ENCODE measurements at places on chromosomes 2 and 18.

DNA sequence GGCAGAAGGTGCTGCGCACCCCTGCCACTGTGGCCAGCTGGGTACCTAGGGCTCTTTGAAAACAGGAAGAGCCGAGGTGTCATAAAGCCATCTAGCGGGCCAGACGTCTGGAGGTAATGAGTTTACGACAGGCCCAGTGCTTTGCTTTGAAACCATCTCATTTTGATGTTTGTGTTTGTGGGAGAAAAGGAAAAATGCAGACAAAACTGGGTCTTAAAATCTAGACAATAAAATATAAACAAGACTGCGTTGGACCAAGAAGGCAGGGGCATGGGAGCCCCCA lies 3.2 kb downstream of the HOXD9 start:
- no peak for DNase-seq

DNA sequence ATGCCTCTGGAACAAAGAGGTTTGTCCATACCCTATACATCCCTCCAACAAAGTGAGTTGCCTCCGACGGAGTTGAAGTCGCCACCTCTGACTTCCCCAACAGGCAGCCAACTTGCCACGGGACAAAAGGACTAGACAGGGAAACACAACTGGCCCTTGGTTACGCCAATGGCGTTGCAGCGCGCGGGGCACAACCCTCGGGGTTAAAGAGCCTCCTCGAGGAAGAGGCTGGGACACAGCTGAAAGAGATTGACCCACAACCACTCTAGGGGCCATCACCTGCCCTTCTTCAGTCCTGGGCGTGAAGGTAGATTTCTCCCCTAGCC lies 545 bp downstream of the GTF3C2 start:
- DNase-seq: peak; percentile 52

DNA sequence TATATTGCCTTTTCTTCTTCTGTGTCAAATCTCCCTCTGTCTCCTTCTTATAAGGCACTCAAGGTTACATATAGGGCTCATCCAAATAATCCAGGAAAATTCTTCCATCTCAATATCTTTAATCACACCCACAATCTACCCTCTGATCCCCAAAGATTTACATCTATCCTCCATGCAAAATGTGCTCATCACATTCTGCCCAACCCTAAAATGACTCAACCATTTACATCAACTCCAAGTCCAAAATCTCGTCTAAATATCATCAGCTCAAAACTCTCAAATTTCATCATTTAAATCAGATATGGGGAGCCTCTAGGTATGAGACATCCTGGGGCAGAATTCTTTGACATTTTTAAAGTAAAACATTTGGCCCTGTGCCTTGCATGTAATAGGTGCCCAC lies 1349.8 kb downstream of the SUCLG1 start:
- DNase-seq: no peak

DNA sequence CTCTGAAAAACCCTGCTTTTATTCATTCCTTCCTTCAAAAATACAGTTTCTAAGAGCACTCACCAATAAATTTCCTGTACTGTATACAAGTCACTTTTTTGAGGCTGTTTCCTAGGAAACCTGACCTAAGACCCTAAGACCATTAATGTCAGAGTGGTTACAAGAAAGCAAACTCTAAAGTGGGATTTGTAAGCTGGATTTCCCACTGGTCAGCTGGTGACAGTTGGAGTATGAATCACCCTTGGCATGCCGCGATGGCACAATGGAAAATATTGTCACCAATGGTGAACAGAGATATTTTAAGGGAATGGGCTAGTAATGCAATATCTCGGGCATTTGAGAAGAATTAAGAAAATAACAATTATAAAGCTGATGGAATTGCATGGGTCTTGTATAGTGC lies 101.9 kb downstream of the COL3A1 start:
- peak; percentile 59 for DNase-seq

GRCh38 chr2:182615036-182615435 lies 101.0 kb upstream of the DNAJC10 start:
- DNase-seq: no peak

GRCh38 chr2:214830794-214831346 lies 21.4 kb upstream of the BARD1 start:
- no peak for DNase-seq

DNA sequence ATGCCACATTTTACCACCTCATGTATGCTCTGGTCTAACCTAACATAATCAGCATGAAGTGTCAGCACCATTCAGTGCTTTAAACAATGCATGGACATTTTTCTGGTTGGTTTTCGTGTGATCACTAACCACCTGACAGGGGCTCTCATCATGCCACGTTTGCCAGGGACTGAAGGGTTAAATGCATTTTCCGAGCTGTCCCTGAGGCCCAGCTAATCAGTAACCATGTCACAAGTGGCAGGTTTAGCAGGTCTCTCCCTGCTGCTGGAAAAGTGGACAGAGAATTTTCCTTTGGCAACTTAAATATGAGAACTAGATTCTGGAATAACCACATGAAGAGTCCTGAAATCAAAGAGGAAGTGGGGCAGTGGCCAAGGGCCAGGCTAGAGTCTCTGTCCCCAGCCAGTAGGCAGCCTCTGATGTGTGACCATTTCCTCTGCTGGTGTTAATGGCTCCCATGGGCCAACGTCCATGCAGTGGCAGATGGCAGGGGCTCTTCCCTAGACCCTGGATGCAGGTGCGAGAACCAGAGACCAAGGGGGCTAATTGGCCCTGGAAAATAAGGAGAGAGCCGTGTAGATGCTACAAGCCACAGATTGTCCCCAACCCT lies 69.5 kb downstream of the TPGS2 start:
- no peak for DNase-seq

GRCh38 chr2:122061206-122061605 lies 305.8 kb downstream of the TSN start:
- no peak for DNase-seq

DNA sequence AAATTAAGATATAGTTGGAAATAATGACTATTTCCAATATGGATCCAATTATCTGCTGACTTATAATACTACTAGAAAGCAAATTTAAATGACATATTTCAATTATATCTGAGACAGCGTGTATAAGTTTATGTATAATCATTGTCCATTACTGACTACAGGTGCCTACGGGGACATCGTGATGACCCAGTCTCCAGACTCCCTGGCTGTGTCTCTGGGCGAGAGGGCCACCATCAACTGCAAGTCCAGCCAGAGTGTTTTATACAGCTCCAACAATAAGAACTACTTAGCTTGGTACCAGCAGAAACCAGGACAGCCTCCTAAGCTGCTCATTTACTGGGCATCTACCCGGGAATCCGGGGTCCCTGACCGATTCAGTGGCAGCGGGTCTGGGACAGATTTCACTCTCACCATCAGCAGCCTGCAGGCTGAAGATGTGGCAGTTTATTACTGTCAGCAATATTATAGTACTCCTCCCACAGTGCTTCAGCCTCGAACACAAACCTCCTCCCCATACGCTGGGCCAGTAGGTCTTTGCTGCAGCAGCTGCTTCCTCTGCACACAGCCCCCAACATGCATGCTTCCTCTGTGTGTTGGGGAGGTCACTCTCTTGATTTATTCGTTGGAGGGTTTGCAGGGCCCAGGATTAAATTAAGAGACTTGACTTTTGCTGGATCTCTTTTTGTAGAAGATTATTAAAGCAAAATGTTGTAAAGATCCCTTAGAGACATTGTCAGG lies 194.4 kb downstream of the RPIA start:
- DNase-seq: no peak

DNA sequence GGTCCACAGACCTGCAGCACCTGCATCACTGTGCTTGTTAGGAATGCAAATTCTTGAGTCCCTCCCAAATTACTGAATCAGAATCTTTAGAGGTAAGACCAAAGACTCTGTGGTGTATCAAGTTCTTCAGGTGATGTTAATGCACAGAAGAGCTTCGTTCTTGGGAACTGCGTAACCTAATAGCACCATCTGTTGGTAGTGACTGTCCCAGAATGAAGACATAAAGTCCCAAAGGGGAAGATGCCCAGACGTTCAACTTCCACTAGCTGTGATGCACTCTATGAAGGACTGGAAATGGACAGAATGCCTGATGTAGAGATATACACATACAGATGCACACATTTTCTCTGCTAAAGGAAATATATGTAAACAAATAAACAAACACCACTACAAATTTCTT lies 576.0 kb downstream of the LRP1B start:
- DNase-seq: peak; percentile 31

DNA sequence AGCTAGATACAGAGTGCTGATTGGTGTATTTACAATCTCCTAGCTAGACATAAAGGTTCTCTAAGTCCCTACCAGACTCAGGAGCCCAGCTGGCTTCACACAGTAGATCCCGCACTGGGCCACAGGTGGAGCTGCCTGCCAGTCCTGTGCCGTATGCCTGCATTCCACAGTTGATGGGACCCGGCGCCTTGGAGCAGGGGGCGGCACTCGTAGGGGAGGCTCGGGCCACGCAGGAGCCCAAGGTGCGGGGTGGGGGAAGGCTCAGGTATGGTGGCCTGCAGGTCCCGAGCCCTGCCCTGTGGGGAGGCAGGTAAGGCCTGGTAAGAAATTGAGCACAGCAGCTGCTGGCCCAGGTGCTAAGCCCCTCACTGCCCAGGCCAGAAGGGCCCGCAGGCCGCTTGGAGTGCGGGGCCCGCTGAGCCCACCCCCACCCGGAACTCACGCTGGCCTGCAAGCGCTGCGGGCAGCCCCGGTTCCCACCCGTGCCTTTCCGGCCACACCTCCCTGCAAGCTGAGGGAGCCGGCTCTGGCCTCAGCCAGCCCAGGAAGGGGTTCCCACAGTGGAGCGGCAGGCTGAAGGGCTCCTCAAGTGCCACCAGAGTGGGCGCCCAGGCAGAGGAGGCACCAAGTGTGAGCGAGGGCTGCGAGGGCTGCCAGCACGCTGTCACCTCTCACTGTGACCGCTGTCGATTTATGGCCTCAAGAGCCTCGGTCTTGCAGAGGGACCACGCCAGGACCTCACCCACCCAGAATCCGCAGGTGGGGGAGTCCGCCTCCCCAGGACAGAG lies 76.5 kb downstream of the MEX3C start:
- DNase-seq: no peak

DNA sequence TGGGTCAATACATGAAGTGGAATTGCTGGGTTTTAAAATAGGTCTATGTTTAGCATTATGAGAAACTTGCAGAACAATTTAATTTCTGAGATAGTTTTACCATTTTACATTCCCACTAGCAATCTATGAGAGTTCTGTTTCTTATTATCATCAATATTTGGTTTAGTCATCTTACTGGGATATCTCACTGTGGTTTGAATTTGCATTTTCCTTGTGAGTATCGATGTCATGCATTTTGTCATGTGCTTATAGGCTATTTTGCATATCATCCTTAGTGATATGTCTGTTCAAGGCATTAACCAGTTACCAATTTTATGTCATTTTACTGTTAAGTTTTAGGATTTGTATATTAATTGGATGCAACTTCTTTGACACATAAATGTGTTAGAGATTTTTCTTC lies 204.4 kb downstream of the MCFD2 start:
- DNase-seq: no peak

DNA sequence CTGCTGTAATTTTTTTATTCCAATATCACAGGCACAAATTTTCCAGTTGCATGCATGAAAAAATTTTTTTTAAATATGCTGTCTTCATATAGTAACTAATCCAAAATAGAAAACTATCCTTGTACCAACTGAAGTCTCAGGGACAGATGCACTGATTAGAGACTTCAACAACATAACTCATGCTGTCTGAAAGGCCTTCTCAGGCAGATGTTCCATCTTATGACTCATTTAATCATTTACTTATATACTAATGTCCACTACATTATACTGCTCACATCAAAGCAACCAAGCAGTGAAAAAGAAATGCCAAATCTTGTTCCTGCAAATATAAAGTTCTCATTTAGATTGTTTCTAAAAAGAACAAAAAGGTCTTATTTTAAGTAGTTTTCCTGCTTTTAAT lies 53.1 kb downstream of the OLA1 start:
- no peak for DNase-seq

DNA sequence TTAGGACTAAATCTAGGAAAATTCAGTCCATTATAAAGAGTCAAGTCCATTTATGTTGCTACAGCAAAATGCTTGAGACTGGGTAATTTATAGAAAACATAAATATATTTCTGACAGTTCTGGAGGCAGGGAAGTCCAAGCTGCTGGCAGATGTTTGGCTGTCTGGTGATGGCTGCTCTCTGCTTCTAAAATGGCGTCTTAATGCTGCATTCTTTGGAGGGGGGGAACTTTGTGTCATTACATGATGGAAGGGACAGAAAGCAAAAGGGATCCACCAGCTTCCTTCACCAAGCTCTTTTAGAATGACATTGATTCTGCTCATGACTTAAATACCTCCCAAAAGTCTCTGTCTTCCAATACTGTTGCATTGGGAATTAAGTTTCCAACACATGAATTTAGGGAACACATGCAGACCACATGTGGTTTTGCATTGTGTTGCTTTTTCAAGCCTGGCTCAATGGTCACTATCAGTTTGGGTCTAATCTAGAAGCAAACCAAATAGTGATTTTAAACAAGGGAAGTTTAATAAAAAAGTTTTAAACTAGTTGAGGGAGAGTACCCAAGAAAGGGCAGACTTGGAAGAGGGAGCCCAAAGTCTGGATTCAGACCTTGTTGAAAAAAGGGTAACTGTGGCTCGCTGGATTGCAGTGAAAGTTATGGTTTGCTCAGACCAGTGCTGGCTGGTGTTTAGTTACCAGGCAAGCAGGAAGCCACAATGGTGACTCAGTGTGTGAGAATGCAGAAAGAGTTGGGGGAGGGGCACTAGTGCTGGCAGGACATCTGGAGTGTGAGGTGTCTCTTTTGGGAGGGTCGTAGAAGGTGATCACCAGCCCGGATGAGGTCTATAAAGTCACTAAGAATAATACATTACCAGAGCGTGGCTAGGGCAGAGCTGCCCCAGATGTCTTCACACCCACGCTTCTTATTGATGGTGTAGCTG lies 30.8 kb downstream of the C18orf54 start:
- DNase-seq: peak; percentile 19
